ENCODE measurements at places on chromosomes 3 and 15. TPM values are rescaled to one million over a fixed set of nuclear protein-coding genes. Genes with fewer than 3 reads are reported as not detected.

CYP1A2 gene
- total RNA-seq, result not detected

OSTN gene
- not detected for total RNA-seq

CERS3 gene
- total RNA-seq, result 0.17 TPM

INKA1 gene
- 1.2 TPM for total RNA-seq

PAQR5 gene
- total RNA-seq, result not detected

RASGRP1 gene
- total RNA-seq, result 216 TPM

SCAANT1 gene
- total RNA-seq, result 4.7 TPM

CAMP gene
- total RNA-seq, result not detected

KNL1 gene
- total RNA-seq, result 9.7 TPM

CNTN3 gene
- total RNA-seq, result not detected

SPSB4 gene
- total RNA-seq, result not detected

NCBP2 gene
- 46.0 TPM for total RNA-seq

IQCH gene
- not detected for total RNA-seq

TPRG1 gene
- 5.5 TPM for total RNA-seq

EPM2AIP1 gene
- total RNA-seq, result 34.0 TPM

ARPIN gene
- total RNA-seq, result not detected

DZIP1L gene
- total RNA-seq, result not detected

GMPPB gene
- 32.1 TPM for total RNA-seq

MCTP2 gene
- total RNA-seq, result 6.4 TPM

SLC22A14 gene
- total RNA-seq, result not detected

NUP210 gene
- total RNA-seq, result 125 TPM

FILIP1L gene
- total RNA-seq, result 0.37 TPM

THRB gene
- total RNA-seq, result 0.30 TPM

CORO2B gene
- not detected for total RNA-seq

SCAMP5 gene
- total RNA-seq, result 1.3 TPM

CEMIP gene
- total RNA-seq, result 0.10 TPM

MEX3B gene
- total RNA-seq, result 1.6 TPM

SEC22C gene
- total RNA-seq, result 72.0 TPM

KCNH8 gene
- not detected for total RNA-seq

WDR72 gene
- not detected for total RNA-seq

ZNF860 gene
- total RNA-seq, result not detected

DUSP7 gene
- 12.7 TPM for total RNA-seq

LMOD3 gene
- total RNA-seq, result not detected

GALNT15 gene
- total RNA-seq, result not detected

ILDR1 gene
- total RNA-seq, result not detected

NAALADL2 gene
- total RNA-seq, result not detected

RYR3 gene
- 0.05 TPM for total RNA-seq

DLL4 gene
- total RNA-seq, result not detected

UNC45A gene
- total RNA-seq, result 48.3 TPM

GOLGA6D gene
- total RNA-seq, result not detected

All from CD4-positive, CD25-positive, alpha-beta regulatory T cell (primary cell).